Stimulated activated CD4-positive, alpha-beta T cell treated with anti-CD3 and anti-CD28 coated beads, Interleukin-1b, Interleukin-23, amount 100 ng/mL, for 48 hours (primary cell): ENCODE measurements at places on chromosomes 3 and 15.

DNA sequence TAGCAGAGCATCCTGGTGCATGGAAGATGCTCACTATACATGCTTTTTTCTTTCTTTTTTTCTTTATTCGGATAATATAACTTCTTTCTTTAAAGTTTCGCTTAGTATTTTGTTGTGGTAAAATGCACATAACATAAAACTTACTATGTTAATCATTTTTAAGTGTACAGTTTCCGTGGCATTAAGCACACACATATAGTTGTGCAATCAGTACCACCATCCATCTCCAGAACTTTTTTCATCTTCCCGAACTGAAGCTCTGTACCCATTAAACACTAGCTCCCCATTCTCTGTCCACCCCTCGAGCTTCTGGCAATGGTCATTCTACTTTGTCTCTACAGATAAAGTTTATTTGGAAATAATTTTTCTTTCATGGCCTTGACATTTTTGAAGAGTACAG is 1.0 kb upstream of the JAGN1 start:
- no peak for DNase-seq

GRCh38 chr3:16769525-16769924 is 115.2 kb upstream of the PLCL2 start:
- DNase-seq: no peak

GRCh38 chr15:63020759-63021430 is 21.7 kb upstream of the TPM1 start:
- no peak for DNase-seq

DNA sequence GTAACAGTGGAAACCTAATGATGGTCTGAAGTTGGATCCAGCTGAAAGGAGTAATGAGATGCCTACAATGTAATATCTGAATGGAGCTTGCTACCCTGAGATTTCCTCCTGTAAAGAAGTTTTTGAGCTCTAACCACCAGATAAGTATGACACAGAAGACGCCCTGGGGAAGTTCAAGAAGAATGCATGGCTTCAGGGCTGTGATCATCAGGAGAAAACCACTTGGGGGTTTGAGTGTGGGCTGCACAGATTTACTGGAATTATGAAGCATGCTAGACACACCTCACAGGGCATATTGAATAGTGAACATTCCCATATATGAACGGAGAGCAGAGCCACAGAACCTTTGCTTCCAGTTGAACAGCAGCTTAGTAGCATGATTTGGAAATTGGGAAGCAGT is 10.6 kb upstream of the CCDC80 start:
- DNase-seq: no peak

DNA sequence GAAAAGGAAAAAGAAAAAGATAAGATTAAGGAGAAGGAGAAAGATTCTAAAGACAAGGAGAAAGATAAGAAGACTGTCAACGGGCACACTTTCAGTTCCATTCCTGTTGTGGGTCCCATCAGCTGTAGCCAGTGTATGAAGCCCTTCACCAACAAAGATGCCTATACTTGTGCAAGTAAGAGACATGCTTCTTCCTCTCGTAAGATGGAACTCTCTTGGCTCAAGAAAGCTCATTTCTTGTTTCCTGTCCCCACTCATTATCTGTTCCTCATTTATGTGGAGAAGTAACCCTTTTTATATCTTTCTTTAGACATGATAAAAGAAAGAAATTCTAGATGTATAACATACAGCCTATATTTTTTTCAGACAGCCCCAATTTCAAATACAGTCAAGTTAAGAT is 101.4 kb downstream of the KLHL25 start:
- no peak for DNase-seq

DNA sequence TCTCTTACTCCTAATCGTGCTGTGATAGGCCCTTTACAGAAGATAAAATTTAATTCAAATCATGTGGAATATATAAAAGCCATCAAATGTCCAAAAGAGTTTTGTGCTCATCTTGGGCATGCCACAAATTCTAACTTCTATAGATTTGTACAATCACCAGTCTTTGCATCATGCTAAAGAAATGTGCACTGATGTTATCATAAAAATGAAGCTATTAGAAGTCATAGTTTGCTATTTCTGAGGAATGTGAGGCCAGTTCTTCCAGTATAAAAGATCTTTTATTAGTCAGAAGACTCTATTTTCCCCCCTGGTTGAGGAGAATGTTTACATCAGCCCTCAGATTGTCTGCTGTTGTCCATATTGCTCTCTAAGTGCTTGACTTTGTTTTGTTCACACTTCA is 2.1 kb upstream of the ANXA2 start:
- DNase-seq: no peak

- no peak for DNase-seq
These were observed 27.1 kb upstream of the PTX3 start for GRCh38 chr3:157409516-157409915.

DNA sequence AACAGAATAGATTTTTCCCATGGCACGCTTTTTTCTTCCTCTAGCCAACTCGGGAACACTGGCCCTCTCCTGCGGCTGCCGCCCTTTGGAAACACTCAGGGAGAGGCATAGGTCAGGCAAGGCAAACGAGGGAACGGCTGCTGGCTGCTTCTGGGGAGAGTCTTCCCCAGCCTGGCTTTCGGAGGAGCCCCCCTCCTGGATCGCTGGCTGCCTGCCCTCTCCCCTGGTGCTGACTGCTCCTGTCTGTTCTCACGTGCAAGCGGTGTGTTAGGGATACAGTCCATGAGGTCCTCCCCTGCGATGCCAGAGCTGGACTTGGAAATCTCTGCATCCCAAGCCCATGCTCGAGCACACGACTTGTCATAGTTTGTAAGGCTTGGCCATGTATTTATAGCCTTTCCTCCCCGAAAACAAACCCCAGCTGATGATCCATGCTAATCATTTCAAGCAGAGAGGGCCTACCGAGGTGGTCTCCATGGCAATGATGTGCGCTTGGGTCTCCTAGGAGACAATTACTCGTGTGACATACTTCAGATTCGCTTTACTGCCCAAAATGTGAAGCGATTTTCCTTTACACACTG is 315.6 kb upstream of the ATP10A start:
- DNase-seq: no peak

DNA sequence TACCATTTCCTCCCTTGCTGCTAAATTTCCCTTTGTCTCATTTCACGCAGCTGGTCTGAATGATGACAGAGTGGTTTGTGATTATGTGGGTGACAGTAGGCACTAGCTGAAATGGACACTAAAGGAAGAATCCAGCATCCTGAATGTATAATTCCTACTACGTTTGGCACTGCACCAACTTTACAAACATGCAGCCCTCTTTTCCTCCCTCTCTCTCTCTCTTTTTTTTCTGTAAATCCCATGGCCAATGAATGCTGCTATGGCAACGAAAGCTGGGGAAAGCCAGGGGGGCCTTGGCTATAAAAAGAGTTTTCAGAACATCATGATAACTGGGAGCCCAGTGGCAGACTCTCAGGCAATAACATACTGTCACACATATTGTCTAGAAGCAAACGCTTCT is 367.2 kb upstream of the AGTR1 start:
- no peak for DNase-seq

GRCh38 chr3:158845765-158846350 is 44.0 kb downstream of the MFSD1 start:
- no peak for DNase-seq
